ENCODE measurements at places on chromosomes 16 and 17.

DNA sequence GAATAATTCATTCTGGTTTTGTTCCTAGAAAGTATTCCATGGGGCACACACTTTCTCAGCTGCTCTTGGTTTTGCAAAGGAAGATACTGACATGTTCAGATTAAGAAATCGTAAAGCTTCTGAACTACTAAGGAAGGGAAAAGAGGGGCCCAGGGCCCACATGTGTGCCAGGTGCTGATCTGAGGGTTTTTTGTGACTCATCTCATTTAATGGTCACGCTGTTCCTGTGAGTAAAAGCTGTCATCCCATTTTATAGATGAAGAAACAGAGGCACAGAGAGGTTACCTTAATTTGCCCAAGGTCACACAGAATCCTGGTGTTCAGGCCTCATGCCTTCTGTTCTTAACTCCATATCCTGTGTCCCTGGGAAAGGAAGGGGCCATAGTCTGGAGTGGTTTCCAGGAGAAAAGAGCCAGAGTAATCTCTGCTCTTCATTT lies 113.2 kb downstream of the MSI2 start:
- no peaks in the 10 kb centered on the region for H3K27me3 ChIP-seq
- DNase-seq, result no peak
- peak overlapping the region; percentile 67 for H3K27ac ChIP-seq
- no peak overlapping the region for H3K4me3 ChIP-seq

DNA sequence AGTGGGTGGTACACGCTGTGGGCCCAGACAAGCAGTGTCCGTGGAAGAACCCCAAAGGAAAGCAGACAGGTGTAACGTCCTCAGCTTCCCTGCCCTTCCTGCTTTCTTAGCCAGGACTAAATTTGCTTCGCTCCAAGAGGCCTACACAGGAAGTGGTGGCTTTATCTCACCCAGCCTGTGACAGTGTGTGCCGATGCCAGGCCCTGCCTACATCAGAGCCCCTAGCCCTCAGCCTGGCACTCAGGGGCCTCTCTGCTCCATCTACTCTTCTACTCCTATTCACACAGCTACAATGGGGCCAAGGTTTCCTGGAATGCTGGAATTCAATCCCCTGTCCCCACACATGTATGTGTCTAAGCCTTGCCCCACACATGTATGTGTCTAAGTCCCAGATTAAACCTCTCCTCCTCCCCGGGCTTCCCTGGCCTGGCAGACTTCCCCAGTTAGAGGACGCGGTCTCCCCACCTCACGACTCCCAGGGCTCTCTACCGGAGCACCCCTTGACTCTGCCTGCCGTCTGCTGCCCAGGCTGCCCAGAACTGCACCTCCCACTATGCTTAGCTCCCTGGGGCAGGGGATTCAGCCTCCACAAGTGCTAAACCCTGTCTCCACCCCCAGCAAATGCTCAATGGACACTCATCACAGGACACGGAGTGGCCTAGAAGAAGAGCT lies 8.2 kb downstream of the PGAP3 start:
- peaks cover 8% of the 10 kb centered on the region for H3K36me3 ChIP-seq
- no peaks in the 10 kb centered on the region for H3K27me3 ChIP-seq
- DNase-seq, result peak; percentile 38
- peak overlapping the region; percentile 69 for H3K4me3 ChIP-seq

DNA sequence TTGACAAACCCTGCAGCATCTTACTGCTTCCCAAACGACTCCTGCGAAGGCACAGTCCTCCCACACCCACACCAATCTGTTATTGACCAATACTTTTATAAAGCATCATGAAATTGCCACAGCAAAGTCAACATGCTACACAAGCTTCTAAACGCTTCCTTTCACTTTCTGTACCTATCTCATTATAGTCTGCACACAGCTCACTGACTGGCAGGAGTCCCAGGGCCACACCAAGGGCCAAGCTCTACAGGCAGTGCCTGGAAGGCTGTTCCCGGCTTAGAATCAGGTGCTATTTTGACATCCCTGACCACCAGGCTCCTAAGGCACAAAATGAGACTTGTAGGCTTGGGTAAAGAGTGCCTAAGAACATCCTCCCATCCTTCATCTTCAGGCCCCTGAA lies 39.5 kb downstream of the USP7 start:
- H3K4me3 ChIP-seq, result no peak overlapping the region
- H3K27me3 ChIP-seq, result no peaks in the 10 kb centered on the region
- DNase-seq, result no peak

GRCh38 chr17:47197821-47198220 lies 8.7 kb upstream of the CDC27 start:
- DNase-seq, result no peak
- peaks cover 14% of the 10 kb centered on the region for H3K4me1 ChIP-seq
- H3K4me3 ChIP-seq, result no peak overlapping the region
- no peaks in the 10 kb centered on the region for H3K27me3 ChIP-seq
- peaks cover 3% of the 10 kb centered on the region for H3K36me3 ChIP-seq
- no peak overlapping the region for H3K27ac ChIP-seq

GRCh38 chr17:28151001-28151400 lies 108.5 kb downstream of the NLK start:
- no peaks in the 10 kb centered on the region for H3K36me3 ChIP-seq
- no peak overlapping the region for H3K4me3 ChIP-seq
- H3K4me1 ChIP-seq, result no peaks in the 10 kb centered on the region
- H3K27me3 ChIP-seq, result no peaks in the 10 kb centered on the region

DNA sequence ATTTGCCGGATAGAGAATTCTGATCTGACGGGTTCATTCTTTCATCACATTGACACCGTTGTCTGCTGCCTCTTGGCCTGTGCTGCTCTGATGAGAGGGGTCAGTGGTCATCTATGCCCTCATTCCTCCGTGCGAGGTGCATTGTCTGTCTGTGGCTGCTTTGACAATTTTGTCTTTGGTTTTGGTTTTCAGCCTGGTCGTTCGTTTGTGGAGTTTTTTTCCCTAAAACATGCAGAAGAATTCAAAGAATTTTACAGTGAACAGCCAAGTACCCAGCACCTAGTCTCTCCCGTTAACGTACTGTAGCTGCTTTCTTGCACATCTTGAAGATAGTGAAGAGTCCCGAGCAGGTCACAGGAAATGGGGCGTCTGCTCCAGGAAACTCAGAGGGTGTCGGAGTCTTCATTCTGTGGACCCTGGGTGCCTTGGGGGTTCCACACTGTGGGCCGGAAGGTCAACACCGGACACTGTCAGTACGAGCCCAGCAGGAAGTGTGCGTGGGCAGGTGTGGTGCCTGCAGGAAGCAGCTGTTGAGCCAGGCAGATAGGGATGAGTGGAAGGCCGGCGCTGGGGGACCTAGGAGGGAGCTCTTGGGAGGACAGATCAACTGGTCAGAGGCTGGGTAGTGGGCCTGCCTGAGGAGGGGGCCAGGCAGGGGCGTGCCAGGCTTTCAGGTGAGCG lies 28.2 kb downstream of the CRAMP1 start:
- peaks cover 28% of the 10 kb centered on the region for H3K36me3 ChIP-seq
- no peaks in the 10 kb centered on the region for H3K27me3 ChIP-seq
- no peak overlapping the region for H3K4me3 ChIP-seq

GRCh38 chr17:36544044-36544306 lies 744 bp upstream of the GGNBP2 start:
- peaks cover 51% of the 10 kb centered on the region for H3K36me3 ChIP-seq
- H3K4me1 ChIP-seq, result peaks cover 18% of the 10 kb centered on the region
- DNase-seq, result no peak

- peaks cover 6% of the 10 kb centered on the region for H3K4me1 ChIP-seq
- H3K4me3 ChIP-seq, result no peak overlapping the region
Measured at GRCh38 chr17:64406321-64407200, 15.9 kb upstream of the PECAM1 start.

DNA sequence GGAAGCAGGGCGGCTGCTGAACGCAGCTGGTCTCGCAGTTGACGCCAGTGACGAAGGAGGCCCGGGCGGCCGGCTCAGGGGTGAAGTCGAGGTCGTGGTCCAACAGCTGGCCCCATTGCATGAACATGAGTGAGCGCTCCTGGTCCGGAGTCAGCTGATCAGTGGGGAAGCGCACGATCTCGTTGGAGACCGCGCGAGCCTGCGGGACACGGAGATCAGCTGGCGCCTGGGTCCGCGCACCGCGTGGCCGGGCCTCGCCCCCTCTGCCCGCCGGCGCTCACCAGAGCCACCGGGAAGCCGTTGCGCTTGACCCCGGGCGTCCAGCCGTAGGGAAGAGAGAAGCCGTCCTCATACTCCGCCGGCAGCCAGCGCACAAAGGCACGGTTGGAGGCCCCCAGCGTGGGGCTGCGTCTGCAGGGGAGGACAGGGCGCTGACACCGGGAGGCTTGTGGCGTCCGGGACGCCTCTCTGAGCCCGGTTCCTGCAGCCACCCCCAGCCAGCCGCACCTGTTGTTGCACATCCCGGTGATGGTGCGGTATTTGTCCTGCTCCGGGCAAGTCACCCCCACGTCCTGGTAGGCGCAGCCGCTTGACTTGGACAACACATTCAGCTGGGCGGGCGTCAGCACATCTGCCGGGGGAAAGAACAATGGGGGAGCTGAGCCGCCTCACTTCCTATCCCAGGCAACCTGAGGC lies 1.6 kb downstream of the MPO start:
- no peak for DNase-seq
- H3K27me3 ChIP-seq, result peaks cover 17% of the 10 kb centered on the region
- H3K36me3 ChIP-seq, result peaks cover 4% of the 10 kb centered on the region
- no peak overlapping the region for H3K4me3 ChIP-seq
- peaks cover 2% of the 10 kb centered on the region for H3K4me1 ChIP-seq

- H3K27me3 ChIP-seq, result no peaks in the 10 kb centered on the region
- DNase-seq, result no peak
- peak overlapping the region; percentile 71 for H3K4me3 ChIP-seq
- H3K27ac ChIP-seq, result peak overlapping the region; percentile 63
- H3K36me3 ChIP-seq, result peaks cover 35% of the 10 kb centered on the region
Measured at GRCh38 chr16:8950580-8951077, 13.1 kb downstream of the USP7 start.

DNA sequence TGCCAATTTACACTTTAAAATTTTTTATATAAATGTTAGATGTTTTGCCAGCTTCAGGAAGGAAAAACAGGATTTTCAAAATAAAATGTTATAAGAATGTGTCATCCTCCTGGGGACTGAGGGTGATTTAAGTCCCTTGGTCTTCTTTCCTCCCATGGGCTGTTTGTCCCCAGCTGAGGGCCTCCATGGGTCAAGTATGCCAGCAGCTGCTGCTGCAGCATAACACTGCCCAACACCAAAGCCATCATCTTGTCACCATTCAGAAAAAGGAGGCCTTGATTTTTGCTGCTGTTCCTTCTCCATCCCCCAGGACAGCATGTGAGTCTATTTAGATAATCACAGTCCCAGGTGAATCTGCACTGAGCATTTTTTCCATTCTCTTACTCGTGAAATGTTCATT lies 188.5 kb downstream of the LGALS9B start:
- no peak overlapping the region for H3K4me3 ChIP-seq
- H3K36me3 ChIP-seq, result peaks cover 3% of the 10 kb centered on the region
- H3K4me1 ChIP-seq, result peaks cover 11% of the 10 kb centered on the region
- no peaks in the 10 kb centered on the region for H3K27me3 ChIP-seq

GRCh38 chr16:83244057-83244456 lies 563.7 kb upstream of the HSBP1 start:
- H3K27ac ChIP-seq, result no peak overlapping the region
- no peaks in the 10 kb centered on the region for H3K4me1 ChIP-seq
- H3K27me3 ChIP-seq, result peaks cover 14% of the 10 kb centered on the region
- no peak overlapping the region for H3K4me3 ChIP-seq
- DNase-seq, result no peak

DNA sequence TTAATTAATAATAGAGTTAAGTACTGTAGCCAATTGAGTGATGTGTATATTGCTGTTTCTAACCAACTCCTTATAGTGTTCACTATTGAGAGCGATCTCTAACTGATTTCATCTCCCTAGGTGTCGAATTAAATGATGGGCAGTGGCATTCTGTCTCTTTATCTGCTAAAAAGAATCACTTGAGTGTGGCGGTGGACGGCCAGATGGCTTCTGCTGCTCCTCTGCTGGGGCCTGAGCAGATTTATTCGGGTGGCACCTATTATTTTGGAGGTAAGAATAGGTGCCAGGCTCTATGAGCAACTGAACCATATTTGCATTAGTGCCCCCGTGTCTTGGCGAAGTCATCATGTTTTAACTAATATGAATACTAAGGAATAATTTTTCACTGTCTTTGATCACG lies 184.6 kb downstream of the CNTNAP4 start:
- H3K27ac ChIP-seq, result no peak overlapping the region
- H3K4me3 ChIP-seq, result no peak overlapping the region
- no peak for DNase-seq
- no peaks in the 10 kb centered on the region for H3K4me1 ChIP-seq
- no peaks in the 10 kb centered on the region for H3K36me3 ChIP-seq

DNA sequence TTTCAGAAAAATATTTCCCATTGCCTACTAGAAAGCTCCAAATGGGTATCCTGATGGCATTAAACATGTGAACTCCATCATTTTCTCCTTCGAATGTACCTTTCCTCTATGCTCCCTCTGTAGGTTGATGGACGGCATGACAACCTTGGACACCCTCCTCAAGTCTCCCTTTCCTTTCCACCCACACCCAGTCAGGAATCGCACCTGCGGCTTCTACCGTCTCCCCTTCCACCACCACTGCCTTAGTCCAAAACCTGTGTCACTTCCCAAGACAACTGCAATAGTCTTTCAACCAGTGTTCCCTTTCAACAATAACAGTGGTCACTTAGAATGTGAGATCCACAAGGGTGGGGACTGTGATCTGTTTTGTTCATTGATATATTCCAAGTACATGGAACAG lies 233.1 kb upstream of the AXIN2 start:
- H3K27me3 ChIP-seq, result peaks cover 7% of the 10 kb centered on the region
- H3K27ac ChIP-seq, result no peak overlapping the region
- no peak overlapping the region for H3K4me3 ChIP-seq
- H3K4me1 ChIP-seq, result peaks cover 4% of the 10 kb centered on the region
- no peak for DNase-seq

DNA sequence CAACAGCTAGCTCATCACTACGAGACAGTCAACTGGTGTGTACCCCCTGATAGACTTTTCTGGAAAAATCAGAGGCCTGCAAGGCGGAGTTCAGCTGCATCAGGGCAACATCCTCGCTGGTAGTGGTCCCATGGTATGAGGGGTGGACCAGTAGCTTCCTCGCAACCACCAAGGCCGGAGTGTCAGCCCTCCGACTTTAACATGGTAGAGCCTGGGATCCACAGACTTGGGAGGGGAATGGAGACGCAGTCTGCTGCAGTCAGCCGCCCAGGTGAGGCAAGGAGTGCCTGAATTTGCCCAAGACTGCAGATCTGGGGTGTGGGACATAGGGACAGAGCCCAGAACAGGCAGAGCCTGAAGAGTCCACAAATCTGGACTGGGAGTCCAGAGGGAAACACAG lies 13.4 kb downstream of the ZG16B start:
- peaks cover 61% of the 10 kb centered on the region for H3K4me1 ChIP-seq
- H3K36me3 ChIP-seq, result peaks cover 13% of the 10 kb centered on the region
- peak overlapping the region; percentile 71 for H3K27ac ChIP-seq
- DNase-seq, result no peak
- no peak overlapping the region for H3K4me3 ChIP-seq

GRCh38 chr17:65268832-65269231 lies 131.7 kb downstream of the RGS9 start:
- no peak overlapping the region for H3K27ac ChIP-seq
- no peak for DNase-seq
- peaks cover 5% of the 10 kb centered on the region for H3K27me3 ChIP-seq
- no peaks in the 10 kb centered on the region for H3K36me3 ChIP-seq
- H3K4me1 ChIP-seq, result peaks cover 7% of the 10 kb centered on the region
- no peak overlapping the region for H3K4me3 ChIP-seq
